RKO (cell line): ENCODE measurements at places on chromosomes 12 and 14.
A peak's percentile ranks its signal among the peaks of the same experiment; 100 is the strongest.

DNA sequence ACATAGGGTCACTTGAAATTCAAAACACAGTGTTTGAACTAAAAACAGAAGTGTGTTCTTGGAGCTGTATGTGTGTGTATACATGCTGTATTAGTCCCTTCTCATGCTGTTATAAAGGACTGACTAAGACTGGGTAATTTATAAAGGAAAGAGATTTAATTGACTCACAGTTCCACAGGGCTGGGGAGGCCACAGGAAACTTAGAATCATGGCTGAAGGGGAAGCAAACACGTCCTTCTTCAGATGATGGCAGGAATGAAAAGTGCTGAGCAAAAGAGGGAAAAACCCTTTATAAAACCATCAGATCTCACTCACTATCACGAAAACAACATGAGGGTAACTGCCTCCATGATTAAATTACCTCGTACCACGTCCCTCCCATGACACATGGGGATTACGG, 224.1 kb downstream of the BCAT1 start:
- no peak for DNase-seq

GRCh38 chr14:24535737-24536136, 27.7 kb upstream of the CMA1 start:
- no peak for DNase-seq

- DNase-seq, result peak; percentile 63
These were observed 60.6 kb upstream of the ANO4 start for GRCh38 chr12:100733817-100734593.

- no peak for DNase-seq
These were observed 215.0 kb upstream of the EGLN3 start for GRCh38 chr14:34165847-34166350.

DNA sequence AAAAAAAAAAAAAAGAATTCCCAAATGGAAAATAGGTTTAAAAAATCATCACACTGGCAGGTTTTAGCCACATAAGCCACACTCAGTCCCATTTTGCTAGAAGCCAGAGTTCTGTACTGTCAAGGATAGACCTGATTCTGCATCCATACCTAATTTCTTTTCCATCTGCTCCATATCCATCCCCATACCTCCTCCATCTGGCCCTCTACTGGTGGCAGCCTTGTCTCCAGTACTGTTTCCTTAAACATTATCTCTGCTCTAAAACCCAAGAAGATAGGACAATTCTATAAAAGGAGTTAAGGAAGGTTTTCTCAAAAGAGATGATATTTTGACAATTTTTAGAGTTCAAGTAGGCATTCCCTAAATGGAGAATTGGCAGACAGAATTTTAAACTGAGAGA, 26.0 kb upstream of the RXYLT1 start:
- peak; percentile 14 for DNase-seq

DNA sequence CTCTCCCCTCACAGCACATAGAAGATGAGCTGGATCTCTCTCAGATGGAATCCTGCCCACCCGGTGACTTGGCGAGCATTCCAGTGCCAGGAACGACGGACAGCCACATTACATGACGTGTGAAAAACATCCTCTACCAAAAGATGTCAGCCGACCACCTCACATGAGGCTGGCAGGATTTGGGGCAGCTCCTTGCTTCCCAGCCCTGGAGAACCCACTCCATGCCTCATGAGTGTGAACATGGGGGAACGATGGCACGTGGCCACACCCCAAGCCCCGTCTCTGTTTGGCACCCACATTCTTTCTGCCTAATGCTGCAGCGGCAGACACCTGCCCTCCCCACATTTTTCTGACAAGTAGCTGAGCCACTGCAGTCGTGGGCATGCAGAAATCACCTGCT, 202.5 kb downstream of the CALM1 start:
- DNase-seq, result no peak

- peak; percentile 51 for DNase-seq
These were observed 15.2 kb upstream of the RNASE12 start for GRCh38 chr14:20606190-20606901.

DNA sequence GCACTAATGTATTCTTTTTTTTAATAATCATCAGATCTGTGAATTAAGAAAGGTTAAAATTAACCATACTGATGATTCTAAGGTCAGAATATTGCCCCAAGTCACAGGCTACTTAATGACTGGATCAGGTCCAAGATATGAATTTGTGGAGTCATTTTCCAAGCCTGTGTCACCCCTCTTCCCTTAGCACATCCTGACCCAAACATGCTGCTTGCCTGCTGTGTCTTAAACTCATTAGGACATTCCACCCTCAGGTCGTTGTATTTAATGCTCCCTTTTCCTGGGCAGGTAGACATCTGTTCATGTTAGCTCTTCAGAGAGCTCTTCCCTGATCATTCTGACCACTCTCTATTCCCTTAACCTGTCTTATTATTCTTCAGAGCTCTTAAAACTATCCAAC, 463.5 kb upstream of the PDE3A start:
- DNase-seq, result no peak

GRCh38 chr14:98243332-98243731, 1028.7 kb downstream of the BCL11B start:
- no peak for DNase-seq

- no peak for DNase-seq
These were observed 191.3 kb downstream of the TMTC2 start for GRCh38 chr12:82877963-82878362.

DNA sequence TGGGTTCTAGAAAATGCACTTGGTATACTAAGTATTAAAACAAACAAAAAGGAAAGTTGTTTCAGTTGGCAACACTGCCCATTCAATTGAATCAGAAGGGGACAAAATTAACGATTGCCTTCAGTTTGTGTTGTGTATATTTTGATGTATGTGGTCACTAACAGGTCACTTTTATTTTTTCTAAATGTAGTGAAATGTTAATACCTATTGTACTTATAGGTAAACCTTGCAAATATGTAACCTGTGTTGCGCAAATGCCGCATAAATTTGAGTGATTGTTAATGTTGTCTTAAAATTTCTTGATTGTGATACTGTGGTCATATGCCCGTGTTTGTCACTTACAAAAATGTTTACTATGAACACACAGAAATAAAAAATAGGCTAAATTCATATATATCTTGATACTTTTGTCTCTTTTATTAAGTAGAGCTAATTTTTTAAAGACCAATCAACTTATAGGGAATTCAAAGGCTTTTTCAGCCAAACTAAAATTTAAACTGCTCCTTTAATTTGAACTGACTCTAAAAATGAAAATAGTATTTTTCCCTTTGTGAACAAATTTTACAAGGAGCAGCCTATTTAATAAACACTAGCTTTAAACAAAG, 2.8 kb downstream of the FOXG1 start:
- DNase-seq, result no peak

DNA sequence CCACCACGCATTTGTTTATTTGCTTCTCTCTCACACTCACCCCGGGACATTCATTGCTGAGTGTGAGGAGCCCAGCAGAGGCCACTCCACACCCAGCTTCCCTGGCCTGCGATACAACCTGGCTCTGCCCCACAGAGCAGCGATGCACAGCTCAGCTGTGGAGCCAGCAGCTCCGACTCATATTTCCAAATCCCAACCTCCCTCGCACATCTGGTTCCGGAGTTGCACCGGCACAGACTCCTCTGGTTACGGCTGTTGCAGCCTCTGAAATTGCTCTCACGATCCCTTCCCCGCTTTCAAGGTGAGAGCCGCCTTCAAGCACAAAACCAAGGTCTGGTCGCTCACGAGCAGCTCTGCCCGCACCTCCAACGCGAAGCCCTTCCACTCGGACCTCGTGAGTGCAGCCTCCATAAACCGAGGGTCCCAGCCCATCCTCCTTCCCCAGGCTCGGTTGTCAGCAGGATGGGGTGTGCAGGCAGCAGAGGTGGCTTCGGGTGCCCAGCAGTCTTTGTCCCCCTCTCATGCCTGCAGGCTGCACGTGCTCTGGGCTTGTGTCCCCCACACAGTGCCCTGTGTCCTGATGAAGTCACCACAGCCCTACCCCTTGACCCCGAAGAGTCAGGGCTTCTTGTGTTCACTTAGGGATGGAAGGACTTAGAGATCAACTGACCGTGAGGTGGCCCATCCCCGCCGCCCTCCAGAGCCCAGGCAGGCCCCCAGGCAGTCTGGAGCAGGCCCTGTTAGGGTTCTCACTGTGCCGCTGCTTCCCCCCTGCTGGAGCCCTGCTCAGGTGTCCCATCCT, 184.3 kb downstream of the ADGRD1 start:
- DNase-seq, result no peak

DNA sequence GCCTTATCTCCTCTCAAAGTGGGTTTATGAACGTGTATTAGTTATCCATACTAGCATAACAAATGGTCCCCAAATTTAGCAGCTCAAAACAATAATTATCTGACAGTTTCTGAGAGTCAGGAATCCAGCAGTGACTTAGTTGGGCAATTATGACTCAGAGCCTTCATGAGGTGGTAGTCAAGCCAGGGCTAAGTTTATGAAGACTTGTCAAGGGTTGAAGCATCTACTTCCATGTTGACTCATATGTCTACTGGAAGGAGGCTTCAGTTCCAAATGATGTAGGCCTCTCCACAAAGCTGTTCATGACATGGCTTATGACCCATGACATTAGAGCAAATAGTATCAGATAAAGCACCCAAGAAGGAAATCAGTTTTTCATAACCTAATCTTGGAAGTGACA, 73.2 kb downstream of the IPO8 start:
- peak; percentile 80 for DNase-seq

- no peak for DNase-seq
These were observed 624 bp upstream of the PLEKHD1 start for GRCh38 chr14:69483765-69484443.

DNA sequence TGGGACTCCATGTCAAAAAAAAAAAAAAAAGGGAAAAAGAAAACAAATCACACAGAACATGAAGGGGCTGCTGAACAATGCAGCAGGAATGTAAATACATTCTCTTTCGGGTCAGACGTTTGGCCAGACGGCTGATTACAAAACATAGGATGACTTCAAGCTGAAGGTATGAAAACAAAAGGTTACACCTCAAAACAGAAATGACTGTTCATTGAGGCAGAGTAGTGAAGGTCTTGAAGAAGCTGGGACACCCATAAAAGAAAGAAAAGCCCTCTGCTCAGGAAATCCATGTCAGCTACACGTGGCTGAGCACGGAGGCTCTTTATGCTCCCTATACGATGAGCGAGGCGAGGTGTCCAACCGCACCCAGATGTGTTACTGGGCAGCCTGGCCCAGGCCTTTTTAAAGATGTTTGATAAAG, 37.7 kb downstream of the FGD4 start:
- peak; percentile 35 for DNase-seq

- DNase-seq, result peak; percentile 94
These were observed 49.2 kb downstream of the TESPA1 start for GRCh38 chr12:54935235-54935951.
